ENCODE measurements at places on chromosomes 4 and X.
A peak's percentile ranks its signal among the peaks of the same experiment; 100 is the strongest.

GRCh38 chrX:110341189-110342035 lies 17.2 kb upstream of the RTL9 start:
- DNase-seq: peak; percentile 62

DNA sequence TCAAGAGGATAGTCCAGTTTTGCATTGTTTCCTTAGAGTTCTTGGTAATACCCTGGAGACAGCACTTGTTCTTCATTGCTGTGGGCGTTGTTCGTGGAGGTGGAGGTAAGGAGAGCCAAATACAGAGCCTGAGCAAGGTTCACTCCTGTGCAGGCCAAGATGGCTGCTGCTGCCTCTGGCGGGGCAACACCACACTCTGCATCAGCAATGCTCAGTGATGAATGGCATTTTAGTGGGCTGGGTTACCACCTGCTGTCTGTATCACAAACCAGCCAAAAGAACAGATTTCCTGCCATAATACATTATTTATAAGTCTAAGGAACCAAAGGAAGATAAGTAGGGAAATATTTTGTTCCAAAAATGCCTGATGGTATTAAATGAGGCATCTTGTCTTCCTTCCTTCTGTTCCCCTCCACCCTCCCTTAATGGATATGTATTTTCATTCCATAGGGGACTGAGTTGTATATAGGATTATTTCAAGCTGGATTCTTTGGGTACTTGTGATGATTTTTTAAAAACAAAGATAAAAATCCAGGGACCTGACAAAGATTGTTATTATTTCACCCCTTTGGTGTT lies 61.6 kb upstream of the LIMCH1 start:
- DNase-seq: no peak

GRCh38 chr4:122775039-122775438 lies 42.5 kb downstream of the BBS12 start:
- no peak for DNase-seq

DNA sequence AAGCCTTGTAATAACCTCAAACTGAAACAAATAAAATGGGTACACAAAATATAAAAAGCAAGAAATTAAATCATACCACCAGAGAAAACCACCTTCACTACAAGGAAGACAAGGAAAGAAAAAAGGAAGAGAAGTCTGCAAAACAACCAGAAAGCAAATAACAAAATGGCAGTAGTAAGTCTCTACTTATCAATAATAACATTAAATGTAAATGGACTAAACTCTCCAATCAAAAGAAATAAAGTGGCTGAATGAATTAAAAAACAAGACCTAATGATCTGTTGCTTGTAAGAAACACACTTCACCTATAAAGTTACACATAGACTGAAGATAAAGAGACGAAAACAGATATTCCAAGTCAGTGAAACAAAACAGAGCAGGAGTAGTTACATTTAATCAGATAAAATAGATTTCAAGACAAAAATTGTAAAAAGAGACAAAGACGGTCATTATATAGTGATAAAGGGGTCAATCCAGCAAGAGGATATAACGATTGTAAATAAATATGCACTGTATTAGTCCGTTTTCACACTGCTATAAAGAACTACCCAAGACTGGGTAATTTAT lies 144.1 kb downstream of the MAB21L2 start:
- DNase-seq: no peak

GRCh38 chr4:121182296-121182695 lies 18.2 kb upstream of the TNIP3 start:
- DNase-seq: no peak

GRCh38 chr4:4868758-4869723 lies 9.6 kb downstream of the MSX1 start:
- no peak for DNase-seq

DNA sequence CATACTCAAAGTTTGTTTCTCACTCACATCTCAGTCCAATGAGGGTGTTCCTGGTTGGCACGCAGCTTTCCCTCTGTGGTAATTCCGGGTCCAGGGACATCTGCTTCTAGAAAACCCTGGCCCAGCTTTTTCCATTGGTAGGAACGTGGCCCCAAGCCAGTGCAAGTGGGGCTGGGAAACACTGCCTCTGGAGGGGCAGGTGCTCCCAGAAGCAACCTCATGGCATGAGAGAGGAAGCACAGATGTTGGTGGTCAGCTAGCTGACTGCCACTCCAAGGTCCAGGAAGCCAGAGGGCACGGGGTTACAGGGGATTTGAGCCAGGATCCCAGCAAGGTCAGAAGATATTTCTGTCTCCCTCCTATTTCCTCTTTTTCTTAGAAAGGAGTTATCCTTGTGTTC lies 47.5 kb downstream of the DCTD start:
- DNase-seq: no peak

- DNase-seq: no peak
Measured at GRCh38 chrX:48180811-48181210, 15.8 kb downstream of the SSX5 start.

DNA sequence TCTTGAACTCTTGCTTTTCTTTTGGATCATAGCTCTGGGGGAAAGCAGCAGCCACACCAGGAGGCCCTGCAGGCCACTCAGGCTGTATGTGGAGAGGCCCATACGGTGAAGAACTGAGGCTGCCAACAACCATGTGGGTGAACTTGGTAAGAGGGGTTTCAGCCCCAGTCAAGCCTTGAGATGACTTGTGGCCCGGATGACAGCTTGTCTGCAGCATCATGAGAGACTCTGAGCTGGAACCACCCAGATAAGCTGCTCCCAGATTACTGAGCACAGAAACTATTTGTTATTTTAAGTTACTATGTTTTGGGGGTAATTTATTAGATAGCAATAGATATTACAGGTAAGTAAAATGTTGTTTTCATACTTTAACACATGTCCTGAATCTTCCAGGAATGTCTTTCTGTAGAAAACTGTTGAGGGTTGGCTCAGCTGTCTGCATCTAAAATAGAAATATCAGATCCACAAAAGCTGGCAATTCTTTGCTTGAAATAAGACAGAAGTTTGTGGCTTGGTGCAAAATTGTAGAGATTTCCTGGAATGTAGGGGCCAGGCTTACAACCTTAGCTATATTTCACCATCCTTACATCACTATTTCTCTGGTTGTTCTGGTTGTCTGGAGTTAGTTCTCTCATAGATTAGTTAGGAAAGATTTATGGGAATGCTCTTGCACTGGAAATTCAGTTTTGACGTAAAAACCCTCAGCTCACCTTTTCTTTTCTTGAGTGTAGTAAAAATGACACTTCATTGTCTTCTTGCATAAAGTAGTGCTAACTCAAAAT lies 272.1 kb downstream of the RAPGEF2 start:
- no peak for DNase-seq

DNA sequence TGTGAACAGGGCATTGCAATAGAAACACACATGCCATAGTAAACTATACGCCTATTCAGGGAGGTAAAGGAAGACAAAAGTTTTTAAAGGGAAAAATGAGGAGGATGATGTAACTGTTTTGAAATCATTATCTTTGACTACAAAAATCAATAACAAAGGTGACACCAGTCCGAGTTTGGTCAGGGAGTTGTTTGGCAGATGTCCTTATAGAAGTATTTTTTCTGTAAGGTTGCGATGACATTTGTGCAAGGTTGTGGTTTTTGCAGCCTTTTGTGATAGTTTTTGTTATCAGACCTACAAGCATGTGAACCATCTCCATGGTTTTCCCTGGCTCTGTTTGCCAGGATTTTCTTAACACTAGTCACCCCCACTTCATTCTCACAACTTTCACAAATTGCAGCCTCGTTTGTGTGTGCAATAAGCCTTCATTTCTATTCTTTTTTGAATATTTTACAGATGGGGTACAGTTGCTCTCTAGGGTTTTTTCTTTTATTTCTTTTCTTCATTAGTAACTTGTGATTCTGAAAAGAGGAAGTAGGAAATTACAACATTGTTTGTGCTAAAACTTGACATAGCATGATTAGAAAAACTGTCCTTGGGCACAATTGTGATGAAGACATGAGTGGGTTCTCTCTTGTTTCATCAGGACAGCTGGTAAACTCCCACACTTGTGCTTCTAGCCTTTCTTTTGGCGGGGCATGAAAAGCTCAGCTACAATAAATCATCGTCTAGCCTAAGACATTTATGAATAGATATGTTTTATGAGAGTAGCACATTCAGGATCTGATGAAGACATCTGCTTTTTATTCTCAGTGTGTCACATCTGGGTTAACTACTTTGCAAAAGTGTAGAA lies 60.2 kb upstream of the PNPLA4 start:
- DNase-seq: peak; percentile 1

DNA sequence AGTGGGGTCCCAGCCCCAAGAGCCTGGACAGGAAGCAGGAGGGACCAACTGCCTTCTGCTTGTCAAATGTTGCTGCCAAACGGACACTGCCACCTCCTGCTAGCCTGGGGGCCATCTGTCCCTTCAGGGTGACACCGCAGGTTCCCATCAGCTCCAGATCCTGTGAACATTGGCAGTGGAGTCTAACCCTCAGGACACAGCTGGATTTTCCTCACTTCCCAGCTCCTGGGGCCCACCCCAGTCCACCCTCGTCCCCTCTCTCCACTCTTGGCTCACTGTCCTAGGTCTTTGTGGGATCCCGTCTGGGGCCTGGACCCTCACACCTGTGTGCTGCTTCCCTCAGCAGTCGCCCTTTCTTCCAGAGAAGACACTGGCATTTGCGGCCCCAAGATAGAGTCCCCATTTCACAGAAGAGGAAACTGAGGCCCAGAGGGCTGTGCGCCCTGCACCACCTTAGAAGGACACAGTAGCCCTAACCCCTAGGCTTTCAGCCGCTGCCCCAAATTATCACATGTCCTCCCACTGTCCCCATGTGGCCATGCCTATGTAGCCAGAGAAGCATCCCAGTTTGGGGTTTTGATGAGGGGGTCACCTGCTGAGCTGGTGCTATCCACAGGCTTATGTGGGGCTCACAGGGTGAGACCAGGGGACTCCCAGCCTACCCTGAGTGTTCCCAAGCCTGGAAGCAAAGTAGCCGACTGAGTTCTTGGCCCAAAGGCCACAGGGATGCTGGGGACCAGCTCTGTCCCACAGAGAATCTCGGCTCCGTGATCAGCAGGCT lies 20.1 kb downstream of the PPP2R2C start:
- no peak for DNase-seq

DNA sequence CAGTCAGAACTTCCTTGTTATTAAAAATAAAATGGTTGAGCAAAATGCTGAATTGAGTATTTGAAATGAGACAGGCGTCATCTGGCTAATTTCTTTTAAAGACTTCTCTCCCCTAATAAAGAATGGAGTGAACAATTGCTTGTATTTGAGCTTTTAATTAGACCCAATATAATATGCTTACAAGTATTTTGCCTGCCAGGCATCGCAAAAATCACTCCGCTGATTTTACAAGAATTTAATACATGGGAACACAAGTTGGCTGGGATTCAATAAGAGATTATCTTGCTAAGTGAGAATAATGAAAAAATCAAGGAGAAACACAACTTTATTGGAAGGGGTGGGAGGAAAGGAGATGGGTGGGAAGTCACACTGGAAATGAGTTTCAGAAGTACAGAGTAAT lies 52.3 kb downstream of the KLF3 start:
- no peak for DNase-seq

GRCh38 chr4:94341481-94342370 lies 910 bp downstream of the HPGDS start:
- no peak for DNase-seq

DNA sequence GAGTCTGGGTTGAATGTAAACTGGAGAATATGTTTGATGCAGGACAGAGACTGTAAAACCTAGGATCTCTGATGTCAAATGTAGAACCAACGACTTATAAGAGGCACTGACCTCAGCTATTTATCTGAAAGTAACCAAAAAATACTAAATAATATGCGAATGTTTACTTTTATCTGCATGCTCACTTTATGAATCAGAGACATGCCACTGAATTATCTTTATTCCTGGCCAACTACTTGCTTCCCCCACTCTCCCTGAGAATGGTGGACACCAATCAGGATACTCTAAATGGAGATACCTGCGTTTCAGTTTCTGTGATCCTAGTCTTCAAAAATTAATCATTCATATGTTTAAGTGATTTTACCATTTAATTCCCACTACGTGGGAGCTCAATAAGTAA lies 1038.4 kb upstream of the PABPC4L start:
- no peak for DNase-seq

GRCh38 chr4:150647008-150647407 lies 65.1 kb downstream of the MAB21L2 start:
- no peak for DNase-seq

- DNase-seq: no peak
Measured at GRCh38 chr4:71913275-71913674, 118.5 kb upstream of the NPFFR2 start.

- DNase-seq: peak; percentile 61
Measured at GRCh38 chr4:163191999-163192398, 25.3 kb upstream of the NAF1 start.

All from hematopoietic multipotent progenitor cell treated with erythropoietin and hydrocortisone succinate and interleukin-3 and kit ligand, for 8 days (in vitro differentiated cells).